ENCODE measurements at places on chromosomes 5 and 9.

DNA sequence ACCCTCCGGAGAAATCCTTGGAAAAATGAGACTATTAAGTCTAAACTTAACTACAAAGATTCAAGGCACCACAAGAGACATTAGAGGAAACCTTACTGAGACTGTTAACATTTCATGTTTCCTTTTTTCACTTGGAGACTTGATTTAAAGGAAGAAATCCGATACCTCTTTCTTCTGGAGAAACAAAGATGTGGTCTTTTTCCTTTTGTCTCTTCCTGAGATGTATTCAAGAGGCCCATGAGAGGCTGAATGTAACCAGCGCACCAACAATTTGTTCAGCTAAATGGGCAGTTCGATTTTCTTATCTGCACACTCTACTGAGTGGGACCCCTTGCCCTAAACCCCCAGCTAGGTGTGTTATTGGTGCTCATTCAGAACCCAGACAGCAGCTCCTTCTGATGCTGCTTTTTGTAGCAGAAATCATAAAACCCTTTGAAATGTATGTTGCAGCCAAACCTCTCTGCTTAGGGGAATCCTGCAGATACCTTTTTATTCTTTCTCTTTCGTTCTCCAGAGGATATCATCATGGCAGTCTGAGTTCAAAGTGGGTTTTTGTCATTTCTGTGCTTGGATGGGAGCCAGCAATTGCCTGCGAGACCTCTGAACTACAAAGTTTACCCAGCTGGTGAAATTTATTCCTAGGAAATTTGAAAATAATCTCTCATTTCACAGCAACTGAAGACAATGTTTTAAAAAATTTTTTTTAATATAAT is 41.9 kb upstream of the ACTBL2 start:
- H3K36me3 ChIP-seq, result no peaks in the 10 kb centered on the region
- no peak for DNase-seq
- H3K27ac ChIP-seq, result no peak overlapping the region
- H3K4me1 ChIP-seq, result no peaks in the 10 kb centered on the region
- no peak overlapping the region for H3K4me3 ChIP-seq
- no peaks in the 10 kb centered on the region for H3K27me3 ChIP-seq

- H3K4me1 ChIP-seq, result no peaks in the 10 kb centered on the region
- H3K27me3 ChIP-seq, result no peaks in the 10 kb centered on the region
- no peak for DNase-seq
- H3K27ac ChIP-seq, result no peak overlapping the region
- H3K36me3 ChIP-seq, result no peaks in the 10 kb centered on the region
- no peak overlapping the region for H3K4me3 ChIP-seq
Observed at GRCh38 chr9:112760821-112761220, 10.3 kb downstream of the SNX30 start.

DNA sequence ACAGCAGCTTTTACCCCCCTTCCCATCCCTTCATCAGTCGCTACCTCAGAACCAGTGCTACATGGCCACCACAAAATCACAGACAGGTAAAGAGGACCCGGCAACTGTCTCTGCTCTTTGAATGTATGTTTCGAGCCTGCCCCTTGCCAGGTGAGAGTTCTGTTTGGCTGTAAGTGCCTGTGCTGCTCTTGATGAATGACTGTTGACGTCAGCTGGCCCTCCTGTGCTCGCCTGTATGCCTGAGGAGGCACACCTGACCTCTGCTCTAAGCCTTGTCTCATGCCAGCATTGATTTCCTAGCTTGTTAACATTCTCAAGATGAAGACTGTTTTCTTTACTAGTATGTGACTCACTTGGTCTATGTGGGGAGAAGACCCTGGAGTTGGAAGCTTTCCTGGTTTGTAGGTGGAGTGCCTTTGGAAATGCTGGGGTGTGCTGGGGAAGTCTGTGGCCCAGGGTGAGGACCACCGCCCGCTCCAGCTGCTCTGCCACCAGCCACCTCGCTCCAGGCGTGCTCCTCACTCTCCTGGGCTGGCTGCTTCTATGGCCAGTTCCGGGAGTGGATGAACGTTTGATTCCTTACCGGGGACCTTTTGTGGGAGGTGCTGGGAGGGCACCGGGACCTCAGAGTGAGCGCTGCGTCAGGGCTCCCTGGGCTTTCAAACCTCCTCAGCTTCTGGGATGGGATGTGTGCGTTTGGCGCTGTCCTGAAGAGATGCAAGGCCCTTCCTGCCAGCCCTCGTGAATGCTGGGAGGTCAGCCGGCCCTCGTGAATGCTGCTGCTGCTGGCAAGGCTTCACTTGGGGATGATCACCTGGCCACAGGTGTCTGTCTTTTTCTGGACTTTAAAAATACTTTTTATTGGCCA is 109.9 kb downstream of the EHMT1 start:
- H3K36me3 ChIP-seq, result peaks cover 53% of the 10 kb centered on the region
- no peak overlapping the region for H3K4me3 ChIP-seq
- H3K27me3 ChIP-seq, result no peaks in the 10 kb centered on the region

DNA sequence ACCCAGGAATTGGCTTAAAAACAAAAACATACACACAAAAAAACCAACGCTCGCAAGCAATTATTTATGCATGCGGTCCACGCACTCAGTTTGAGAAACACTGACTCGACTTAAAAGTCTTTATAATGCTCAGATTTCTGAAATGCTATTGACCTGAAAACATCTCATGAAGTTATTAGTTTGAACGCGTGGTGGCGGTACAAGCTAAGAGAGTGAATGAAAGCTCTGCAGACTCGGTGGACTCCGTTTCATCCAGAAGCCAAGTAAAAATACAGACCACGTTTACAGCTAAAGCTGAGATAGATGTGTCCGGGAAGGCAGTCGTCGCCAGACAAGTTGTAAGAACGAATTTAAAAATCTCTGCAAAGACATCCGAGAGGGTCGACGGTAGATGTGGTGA is at the start of gene PCDHB6:
TSS of gene PCDHB6 (plus strand) at position 246 of the 400 bp plus-strand sequence. CDS start 201 bp downstream, outside the sequence.
- no peak within 1 kb of the TSS for H3K27ac ChIP-seq
- H3K4me1 ChIP-seq, result no peaks in the 10 kb centered on the region
- no peak within 1 kb of the TSS for H3K4me3 ChIP-seq
- H3K36me3 ChIP-seq, result no peaks in the 10 kb centered on the region
- H3K27me3 ChIP-seq, result peaks cover 72% of the 10 kb centered on the region

- no peaks in the 10 kb centered on the region for H3K27me3 ChIP-seq
- peaks cover 17% of the 10 kb centered on the region for H3K4me1 ChIP-seq
- no peaks in the 10 kb centered on the region for H3K36me3 ChIP-seq
- H3K27ac ChIP-seq, result no peak overlapping the region
Observed at GRCh38 chr5:96530901-96531300, 97.9 kb upstream of the PCSK1 start.

- no peak overlapping the region for H3K4me3 ChIP-seq
- H3K4me1 ChIP-seq, result no peaks in the 10 kb centered on the region
- H3K27ac ChIP-seq, result no peak overlapping the region
- no peak for DNase-seq
Observed at GRCh38 chr5:125455041-125455440, 708.6 kb upstream of the ZNF608 start.

DNA sequence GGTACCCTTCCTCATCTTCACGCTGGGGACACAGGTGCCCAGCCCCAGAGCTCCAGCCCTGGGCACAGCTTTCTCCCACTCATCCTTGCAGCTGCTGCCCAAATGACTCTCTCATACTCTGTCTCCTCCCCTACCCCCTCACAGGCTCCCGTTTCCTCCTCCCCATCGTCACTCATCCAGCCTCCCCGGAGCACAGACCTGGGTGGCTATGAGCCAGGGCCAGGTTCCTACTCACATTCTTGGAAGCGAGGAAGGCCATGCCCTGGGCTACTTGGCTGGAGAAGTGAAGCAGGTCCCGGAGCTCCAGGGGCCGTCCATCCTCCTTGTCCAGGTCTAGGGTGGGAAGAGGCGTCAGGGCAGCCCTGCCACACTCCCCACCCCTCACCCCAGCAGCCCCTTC is 29.3 kb downstream of the CSF1R start:
- peaks cover 23% of the 10 kb centered on the region for H3K36me3 ChIP-seq
- peak; percentile 59 for DNase-seq
- no peaks in the 10 kb centered on the region for H3K27me3 ChIP-seq
- H3K4me3 ChIP-seq, result no peak overlapping the region

GRCh38 chr5:133944263-133945185 is 23.9 kb downstream of the C5orf15 start:
- H3K27ac ChIP-seq, result no peak overlapping the region
- no peaks in the 10 kb centered on the region for H3K27me3 ChIP-seq
- no peak overlapping the region for H3K4me3 ChIP-seq
- no peaks in the 10 kb centered on the region for H3K4me1 ChIP-seq

GRCh38 chr5:142235050-142235797 is 89.6 kb downstream of the SPRY4 start:
- no peak overlapping the region for H3K4me3 ChIP-seq
- peaks cover 13% of the 10 kb centered on the region for H3K4me1 ChIP-seq
- H3K27me3 ChIP-seq, result no peaks in the 10 kb centered on the region
- no peaks in the 10 kb centered on the region for H3K36me3 ChIP-seq

DNA sequence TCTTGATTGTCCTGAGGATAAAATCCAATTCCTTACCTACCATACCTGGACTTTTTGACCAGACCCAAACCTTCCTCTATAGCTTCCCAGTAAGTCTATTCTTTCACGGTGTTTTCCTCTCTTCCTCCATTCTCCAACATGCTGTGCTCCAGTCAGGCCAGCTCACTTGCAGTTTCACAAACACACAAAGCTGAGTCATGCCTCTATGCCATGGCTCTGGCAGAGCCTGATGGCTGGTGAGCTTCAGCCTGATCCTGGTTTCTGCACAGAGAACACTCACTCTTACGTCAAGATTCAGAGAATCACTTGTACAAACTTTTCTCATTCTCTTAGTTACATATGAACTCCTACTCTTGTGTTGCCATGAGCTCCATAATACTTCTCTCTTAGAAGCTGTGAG is 27.7 kb upstream of the PAX5 start:
- H3K36me3 ChIP-seq, result no peaks in the 10 kb centered on the region
- DNase-seq, result no peak
- H3K4me3 ChIP-seq, result no peak overlapping the region
- peaks cover 39% of the 10 kb centered on the region for H3K27me3 ChIP-seq

DNA sequence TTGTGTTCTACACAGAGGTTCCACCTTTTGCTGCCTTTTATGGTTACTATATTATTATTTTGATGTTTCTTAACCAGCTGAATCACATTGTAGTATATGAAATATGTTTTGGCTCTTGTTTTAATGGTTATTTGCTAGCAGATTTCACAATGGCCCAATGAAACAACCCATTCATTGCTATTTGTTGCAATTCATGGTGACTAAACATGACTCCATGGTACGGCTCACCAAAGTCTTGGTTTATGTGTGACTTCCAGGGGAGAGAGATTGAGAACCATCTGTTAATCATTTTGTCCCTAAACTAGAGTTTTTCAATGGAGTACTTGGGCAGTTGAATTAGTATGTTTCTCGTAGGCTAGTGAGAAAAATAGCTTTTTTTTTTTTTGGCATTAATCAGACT is 108.4 kb downstream of the GHR start:
- no peaks in the 10 kb centered on the region for H3K27me3 ChIP-seq
- H3K36me3 ChIP-seq, result no peaks in the 10 kb centered on the region
- no peak overlapping the region for H3K4me3 ChIP-seq
- no peak for DNase-seq

DNA sequence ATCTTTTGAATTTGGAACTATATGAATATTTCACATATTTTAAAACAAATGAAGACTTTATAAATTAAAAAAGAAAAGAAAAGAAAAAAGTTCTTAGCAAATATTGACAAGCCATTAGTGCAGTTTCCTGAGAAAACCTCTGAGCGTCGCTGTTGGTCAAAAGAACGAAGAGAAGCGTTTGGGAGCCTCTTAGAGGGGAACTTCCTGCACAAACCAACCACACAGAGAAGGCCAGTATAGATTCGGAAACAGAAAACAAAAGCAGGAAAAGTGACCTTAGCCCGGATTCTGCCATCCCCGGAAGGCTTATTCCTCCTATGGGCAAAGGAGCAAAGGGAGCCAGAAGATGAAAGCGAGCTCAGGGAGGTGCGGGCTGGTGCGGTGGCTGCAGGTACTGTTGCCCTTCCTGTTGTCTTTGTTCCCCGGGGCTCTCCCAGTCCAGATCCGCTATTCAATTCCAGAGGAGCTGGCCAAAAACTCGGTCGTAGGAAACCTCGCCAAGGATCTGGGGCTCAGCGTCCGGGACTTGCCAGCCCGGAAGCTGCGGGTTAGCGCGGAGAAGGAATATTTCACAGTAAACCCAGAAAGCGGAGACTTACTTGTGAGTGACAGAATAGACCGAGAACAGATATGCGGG is at the start of gene PCDHGB2:
TSS of gene PCDHGB2 (plus strand) at position 205 of the 637 bp plus-strand sequence. CDS start at position 347, 142 bp downstream.
- peaks cover 91% of the 10 kb centered on the region for H3K27me3 ChIP-seq
- no peaks in the 10 kb centered on the region for H3K36me3 ChIP-seq
- no peak for DNase-seq
- no peak within 1 kb of the TSS for H3K27ac ChIP-seq
- H3K4me3 ChIP-seq, result peak within 1 kb of the TSS; percentile 18

- H3K4me1 ChIP-seq, result no peaks in the 10 kb centered on the region
- H3K27me3 ChIP-seq, result peaks cover 6% of the 10 kb centered on the region
- DNase-seq, result no peak
- no peak overlapping the region for H3K4me3 ChIP-seq
Observed at GRCh38 chr5:99076723-99077640, 148.2 kb upstream of the CHD1 start.

DNA sequence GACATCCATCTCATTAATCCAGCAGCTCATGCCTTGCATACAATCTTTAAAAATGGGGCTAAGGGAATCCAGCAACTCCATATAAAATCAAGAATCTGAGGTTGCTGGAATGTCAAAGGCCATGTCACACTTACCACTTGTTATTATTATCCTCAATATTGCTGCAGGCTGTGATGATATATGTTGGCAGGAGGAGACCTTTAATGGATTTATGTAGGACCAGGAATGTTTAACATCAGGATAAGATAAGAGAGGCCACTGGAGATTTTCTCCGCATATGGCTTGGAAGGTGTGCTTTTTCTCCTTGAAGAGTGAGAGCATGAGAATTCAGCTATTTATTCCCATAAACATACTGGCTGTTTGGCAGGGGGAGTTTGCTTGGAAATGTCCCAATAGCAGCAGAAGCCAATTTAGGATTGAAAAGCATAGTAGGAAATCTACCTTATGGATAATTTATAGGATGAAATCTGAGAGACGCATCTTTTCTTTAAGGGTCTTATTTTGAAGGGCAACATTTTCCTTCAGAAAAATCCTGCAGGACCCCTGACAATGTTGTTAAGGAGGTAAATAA is 481.4 kb downstream of the AGTPBP1 start:
- no peaks in the 10 kb centered on the region for H3K27me3 ChIP-seq
- DNase-seq, result no peak
- no peak overlapping the region for H3K27ac ChIP-seq
- no peaks in the 10 kb centered on the region for H3K4me1 ChIP-seq

DNA sequence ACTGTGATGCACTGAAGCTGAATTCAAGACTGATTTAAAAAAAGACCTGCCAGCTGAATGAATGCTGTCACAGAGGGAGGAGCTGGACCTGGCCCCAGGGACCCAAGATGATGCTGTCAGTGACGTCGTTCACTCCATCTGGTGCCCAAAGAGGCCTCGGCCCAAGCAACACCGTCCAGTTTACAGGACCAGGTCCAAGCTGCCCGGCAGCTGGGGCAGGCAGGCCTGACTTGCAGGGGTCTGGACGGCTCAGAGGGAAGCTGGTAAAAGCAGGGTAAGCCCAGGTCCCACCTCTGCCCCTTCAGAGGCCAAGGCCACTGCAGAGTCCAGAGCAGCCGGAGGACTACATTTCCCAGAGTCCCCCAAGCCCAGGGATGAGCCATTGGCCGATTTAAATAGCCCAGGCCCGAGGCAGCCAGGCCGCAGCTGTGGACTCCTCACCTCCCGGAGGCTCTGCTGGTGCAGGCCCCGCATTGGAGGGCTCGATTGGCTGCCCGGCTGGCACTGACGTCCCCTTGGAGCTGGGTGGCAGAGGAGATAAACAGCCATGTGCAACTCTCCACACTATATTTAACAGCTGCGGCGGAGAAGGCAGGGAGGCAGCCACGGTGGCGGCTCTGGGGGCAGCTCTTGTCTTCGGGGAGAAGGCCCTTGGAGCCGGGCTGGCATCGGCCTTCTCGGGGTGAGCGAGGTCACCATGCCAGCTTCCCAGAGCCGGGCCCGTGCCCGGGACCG is at the start of gene PLPP7:
TSS of gene PLPP7 (plus strand) at position 423 of the 735 bp plus-strand sequence. CDS start at position 698, 275 bp downstream.
- no peaks in the 10 kb centered on the region for H3K36me3 ChIP-seq
- no peaks in the 10 kb centered on the region for H3K27me3 ChIP-seq
- DNase-seq, result no peak
- no peak within 1 kb of the TSS for H3K27ac ChIP-seq
- peak within 1 kb of the TSS; percentile 23 for H3K4me3 ChIP-seq

Data from RWPE2 (cell line).